ENCODE measurements at places on chromosomes 5 and 9.
A peak's percentile ranks its signal among the peaks of the same experiment; 100 is the strongest.

DNA sequence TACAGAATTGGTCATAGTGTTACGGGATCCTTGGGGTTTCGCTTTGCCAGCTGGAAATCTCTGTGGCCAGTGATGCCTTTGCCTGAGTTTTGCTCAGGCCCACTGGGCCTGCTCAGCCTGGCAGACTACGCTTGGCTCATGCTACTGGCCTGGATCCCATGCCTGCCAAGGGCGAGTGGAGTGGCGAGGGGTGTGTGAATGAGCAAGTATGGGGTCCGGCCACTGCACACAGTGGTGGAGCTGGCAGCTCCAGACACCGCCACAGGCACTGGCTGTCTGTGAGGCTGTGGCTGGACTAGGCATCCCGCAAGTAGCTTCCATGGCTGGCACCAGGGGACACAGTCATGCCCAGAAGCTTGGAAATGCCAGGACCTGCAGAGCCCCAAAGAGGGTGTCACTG, 240.3 kb downstream of the ARRDC3 start:
- DNase-seq = no peak

DNA sequence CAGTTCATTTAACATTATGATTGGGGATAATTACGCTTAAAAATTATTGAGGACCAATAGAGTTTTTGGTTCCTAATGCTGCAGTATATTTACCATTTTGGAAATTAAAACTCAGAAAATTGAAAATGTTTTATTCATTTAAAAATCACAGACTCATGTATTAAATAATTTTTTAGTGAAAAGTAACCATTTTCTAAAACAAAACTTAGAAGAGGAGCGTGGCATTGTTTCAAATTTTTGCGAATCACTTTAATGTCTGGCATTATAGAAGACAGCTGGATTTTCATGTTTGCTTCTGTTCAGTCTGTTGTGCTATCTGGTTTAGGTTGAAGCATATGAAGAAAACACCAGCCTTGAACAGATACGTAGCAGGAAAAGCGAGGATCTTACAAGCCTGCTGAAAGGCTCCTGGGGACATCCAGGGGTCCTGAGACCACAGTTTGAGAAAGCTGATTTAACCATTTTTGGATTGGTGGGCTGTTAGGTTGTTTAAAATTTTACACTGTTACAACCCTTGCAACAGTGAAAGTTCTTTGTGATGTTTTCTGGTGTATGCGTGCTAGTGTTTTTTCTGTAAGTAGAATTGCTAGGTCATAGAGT, 1.6 kb downstream of the ZFYVE16 start:
- no peak for DNase-seq

- no peak for DNase-seq
These were observed 81.2 kb upstream of the TRIM32 start for GRCh38 chr9:116605904-116606341.

- DNase-seq = peak; percentile 71
These were observed 128.7 kb downstream of the ATG10 start for GRCh38 chr5:82100303-82101077.
